ENCODE measurements at places on chromosomes 2 and 18.

DNA sequence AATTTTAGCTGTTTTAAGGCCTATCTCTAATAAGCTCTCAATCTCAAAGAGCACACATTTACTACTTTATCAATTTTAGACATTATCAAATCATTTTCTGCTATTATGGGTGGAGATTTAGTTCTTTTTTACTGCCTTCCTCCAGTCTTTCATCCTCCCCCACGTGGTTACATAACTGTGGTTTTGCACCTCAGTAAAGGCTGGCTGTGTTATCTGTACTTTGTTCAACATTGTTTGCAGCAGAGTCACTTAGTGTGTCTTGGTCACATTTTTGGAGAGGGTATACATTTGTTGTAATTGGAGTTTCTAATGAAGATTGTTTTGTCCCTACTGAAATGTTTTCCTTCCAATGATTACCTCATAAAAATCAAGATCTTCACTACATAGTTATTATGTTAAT is 549.6 kb upstream of the CELF4 start:
- DNase-seq, result no peak

- no peak for DNase-seq
These were observed 35.4 kb downstream of the PTPN18 start for GRCh38 chr2:130391058-130391871.

DNA sequence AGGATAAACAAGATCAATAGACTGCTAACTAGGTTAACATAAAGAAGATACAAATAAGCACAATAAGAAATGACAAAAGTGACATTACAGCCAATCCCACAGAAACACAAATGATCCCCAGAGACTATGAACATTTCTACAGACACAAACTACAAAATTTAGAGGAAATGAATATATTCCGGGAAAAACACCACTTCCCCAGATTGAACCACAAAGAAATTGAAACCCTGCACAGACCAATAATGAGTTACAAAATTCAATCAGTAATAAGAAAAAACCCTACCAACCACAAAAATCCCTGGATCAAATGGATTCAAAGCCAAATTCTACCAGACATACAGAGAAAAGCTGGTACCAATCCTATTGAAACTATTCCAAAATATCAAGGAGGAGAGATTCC is 232.4 kb upstream of the RBMS1 start:
- no peak for DNase-seq

DNA sequence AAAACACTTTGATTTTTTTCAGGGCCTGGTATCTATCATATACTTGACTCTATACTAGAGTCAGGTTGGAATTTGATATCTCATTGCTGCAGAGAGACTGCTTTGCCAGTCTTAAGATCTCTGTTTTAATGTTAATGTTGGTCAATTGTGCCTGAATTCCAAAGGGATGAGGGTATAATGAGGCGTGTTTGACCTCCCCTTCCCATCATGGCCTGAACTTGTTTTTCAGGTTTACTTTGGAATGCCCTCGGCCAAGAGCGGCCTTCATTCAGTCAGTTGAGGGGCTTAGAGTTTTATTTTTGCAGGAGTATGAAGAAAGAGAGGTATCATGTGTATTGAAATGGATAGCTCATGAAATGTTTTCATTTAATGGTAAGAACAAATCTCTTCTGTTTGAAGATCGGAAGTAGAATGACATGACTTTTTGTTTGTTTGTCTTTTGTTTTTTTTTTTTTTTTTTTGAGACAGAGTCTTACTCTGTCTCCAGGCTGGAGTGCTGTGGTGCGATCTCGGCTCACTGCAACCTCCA is 119.0 kb downstream of the KIAA1328 start:
- DNase-seq, result no peak

GRCh38 chr2:103010751-103011150 is 248.9 kb downstream of the TMEM182 start:
- DNase-seq, result no peak

- no peak for DNase-seq
These were observed 5.8 kb downstream of the PSD4 start for GRCh38 chr2:113179446-113180045.

DNA sequence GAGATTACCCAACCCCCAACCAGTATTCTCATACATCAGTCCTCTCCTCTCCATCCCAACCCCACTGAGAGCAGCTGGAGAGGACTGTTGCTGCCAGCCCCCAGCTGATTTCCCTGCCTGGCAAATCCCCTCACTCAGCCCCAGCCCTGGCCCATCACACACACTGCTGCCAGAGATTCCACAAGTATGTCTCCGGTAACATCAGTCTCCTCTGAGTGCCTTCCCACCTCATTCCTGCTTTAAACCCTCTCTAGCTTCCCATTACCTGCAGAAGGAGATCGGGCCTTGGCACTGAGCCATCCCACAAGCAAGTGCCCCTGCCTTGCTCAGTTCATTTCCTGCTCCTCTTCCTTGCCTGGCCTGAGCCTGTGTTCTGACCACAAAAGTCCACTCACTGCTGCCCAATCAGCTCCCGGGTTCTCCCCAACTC is 50.6 kb upstream of the ZFP36L2 start:
- no peak for DNase-seq

DNA sequence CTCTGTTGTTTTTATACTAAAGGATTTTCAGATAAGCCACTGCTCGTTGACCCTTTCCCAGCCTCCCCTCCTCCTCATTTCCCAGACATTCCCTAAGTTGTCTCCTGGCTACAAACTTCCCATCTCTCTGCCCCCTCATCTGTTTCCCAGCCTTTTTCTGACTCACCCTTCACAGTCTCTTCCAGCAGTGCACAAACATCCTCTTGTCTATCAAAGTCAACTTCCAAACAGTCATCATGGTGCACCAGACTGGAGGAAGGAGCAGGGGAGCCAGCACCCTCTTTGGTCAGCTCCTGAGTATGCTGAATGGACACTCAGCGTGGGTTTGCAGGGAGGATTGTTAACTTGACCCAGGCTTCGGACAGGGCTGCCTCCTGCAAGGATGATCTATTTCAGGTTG is 26.6 kb upstream of the SPRED2 start:
- DNase-seq, result no peak

DNA sequence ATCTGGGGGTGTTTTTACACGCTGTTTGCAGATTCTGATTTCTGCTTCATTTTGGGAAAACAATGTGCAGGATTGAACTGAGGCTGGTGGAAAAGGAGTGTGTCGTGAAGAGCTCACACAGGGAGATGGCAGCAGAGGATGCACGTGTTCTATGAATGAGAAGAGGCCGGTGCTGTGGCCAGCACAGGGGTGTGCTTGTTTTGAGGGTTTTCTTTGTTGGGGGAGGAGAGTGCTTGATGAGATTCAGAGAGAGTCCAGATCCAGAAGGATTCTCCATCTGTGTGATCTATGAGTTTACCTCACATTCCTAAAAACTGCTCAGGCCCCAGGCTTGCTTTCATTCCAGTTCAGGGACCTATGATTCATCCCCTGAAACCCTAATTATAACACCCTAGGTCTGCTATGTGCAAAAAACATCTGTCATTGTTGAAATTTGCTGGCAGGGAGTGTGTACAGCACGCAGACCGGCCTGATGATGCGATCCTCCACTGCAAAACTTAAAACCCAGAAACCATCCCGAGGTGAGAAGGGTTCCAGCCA is 12.1 kb downstream of the TGFA start:
- no peak for DNase-seq

- DNase-seq, result no peak
These were observed 34.5 kb upstream of the NABP1 start for GRCh38 chr2:191643429-191643828.

- no peak for DNase-seq
These were observed 446.7 kb downstream of the SETBP1 start for GRCh38 chr18:45127405-45127804.

GRCh38 chr2:644871-645270 is 32.3 kb downstream of the TMEM18 start:
- no peak for DNase-seq

- no peak for DNase-seq
These were observed 115.0 kb downstream of the FAM124B start for GRCh38 chr2:224286923-224287322.
